ENCODE measurements at places on chromosomes 6 and 20. TPM values are rescaled to one million over a fixed set of nuclear protein-coding genes. Genes with fewer than 3 reads are reported as not detected.

GRCh38 chr6:13303668-13304017 lies 24.7 kb downstream of the TBC1D7 start:
- peak; percentile 88 for DNase-seq

GRCh38 chr6:53464927-53465460 lies 79.9 kb downstream of the GCLC start:
- DNase-seq: no peak

DNA sequence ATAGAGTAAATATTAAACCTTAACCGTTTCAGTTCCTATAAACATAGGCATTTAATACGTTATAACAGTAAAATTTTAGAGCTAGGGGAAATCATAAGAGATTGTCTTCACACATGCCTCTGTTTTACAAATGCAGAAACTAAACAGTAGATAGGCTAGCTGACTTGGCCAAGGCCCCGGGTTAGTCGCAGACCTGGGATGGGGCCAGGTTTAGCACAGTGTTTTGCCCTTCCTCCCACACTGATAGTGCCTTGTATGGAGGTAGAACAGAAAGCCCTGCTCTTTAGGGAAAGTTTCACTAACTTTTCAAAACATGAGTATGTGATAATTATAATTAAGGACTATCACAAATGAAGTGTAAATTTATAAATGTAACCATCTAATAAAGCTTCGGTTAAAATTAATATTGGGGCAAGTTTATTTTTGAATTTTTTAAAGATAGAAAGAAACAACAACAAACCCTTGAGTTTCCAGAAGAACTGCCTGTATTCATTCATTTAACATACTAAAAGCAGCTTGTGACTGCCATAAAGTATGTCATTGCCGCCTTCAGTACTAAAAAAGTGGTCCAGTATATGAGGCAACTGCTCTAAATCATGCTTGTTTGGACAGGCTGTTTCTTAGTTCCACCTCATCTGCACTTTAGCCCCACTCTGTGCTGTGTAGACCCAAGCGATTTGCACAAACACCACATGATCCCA lies 62.5 kb upstream of the LOC128125822 start:
- no peak for DNase-seq

GRCh38 chr6:21116736-21117135 lies 476.8 kb upstream of the SOX4 start:
- DNase-seq: no peak

DNA sequence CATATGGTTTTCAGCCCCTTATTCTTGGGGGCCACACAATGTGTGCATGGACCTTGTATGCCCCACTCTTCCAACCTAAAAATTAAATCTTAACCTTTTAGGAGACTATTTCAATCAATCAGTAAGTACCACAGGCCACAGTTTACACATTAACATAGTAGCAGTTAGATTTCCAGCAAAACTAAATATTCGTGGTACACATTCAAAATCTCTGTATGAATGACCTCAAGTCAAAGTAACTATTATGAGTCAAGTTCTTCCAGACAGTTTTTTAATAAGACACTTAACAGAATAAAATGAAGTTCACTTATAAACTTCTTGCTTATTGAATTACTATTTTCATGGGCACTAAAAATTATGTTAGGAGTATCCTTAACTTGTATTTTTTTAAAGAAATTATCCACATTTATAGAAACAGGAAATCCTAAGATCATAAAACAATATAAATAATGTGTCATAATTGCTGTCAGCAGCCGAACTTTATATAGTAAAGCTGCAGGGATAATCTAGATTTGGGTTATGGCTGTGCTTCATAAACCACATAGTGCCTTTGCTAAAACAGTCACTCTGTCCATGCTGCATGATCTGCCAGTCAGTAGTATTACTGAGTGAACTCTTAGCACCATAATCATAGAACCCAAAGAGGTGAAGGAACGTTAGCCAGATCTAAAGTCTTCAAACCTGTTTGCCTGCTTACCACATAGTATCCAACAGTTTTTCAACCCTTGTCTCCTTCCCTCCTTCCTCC lies 21.7 kb downstream of the SEC63 start:
- no peak for DNase-seq

DNA sequence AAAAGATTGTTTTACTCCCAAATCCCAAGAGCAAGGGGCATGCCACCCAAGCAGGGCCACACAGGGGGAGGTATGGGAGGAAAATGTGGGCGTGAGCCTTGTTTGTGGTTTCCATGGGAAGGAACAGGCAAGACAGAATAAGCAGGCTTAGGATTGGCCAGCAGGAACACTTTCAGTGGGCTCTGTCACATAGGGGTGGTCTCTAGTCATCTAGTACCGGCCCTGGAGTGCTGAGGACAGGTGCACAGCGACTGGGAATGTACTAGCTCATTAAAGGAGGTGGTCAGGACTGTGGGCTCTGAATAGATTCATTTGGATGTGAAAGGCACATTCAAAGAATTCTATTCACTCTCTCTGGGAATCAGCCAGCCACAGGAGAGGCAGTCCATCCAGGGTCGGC lies 175.6 kb downstream of the TBC1D7 start:
- no peak for DNase-seq

DNA sequence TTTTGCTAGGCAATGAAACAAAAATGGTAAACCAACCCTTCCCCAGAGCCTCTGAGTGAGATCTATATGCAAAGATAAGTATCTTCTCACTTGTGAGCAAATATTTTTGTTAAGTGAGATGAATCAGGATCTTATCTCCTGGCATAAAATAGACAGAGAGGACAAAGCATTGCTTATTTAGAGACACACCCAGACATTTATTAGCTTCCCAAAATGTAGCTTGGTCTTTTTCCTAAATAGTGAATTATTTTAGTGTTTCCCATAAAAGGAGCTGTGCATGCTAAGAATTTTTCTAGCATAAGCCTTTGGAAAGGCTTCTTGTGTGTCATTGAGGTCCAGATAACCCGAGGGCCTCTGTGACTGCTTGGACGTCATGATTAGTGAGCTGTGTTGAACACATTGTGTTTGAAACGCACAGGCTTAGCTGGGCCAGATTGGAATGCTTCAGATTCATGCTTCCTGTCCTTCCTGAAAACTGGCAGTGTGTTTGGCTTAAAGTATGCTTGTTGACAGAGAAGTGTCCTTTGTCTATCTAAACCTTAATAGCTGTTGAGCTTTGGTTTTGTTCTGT lies 16.5 kb downstream of the MTHFD1L start:
- no peak for DNase-seq

DNA sequence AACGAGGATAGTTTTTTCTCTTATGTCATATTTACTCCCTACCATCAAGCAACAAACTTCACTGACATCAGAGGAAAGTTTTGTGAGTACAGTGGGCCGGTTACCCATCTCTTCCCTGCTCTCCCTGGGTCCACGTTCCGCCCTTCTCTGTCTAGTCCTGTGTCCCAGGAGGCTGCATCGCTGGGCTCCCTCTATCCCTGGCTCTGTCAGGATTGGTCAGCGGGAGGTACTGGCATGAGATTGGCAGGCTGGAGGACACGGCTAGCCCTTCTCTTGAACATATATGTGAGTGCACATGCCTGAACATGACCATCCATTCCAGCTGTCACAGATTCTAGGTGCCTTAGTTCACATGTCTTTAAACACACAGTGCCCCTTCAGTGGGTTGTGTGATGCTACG lies 30.3 kb upstream of the TMEM181 start:
- no peak for DNase-seq

DNA sequence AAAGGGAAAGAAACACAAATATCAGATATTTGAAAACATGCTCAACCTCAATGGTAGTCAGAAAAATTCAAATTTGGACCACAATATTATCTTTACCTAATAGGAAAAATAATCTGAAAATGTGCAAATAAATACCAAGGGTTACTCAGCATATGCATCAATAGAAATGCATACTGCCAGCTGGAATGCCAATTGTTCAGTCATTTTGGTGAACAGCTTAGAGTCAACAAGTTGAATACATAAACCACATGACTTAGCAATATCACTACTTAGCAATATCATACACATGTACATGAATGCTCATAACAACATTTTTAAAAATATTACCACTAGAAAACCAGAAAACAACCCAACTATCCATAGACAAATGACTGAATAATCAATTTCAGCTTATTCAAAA lies 212.7 kb downstream of the PTPRK start:
- no peak for DNase-seq

DNA sequence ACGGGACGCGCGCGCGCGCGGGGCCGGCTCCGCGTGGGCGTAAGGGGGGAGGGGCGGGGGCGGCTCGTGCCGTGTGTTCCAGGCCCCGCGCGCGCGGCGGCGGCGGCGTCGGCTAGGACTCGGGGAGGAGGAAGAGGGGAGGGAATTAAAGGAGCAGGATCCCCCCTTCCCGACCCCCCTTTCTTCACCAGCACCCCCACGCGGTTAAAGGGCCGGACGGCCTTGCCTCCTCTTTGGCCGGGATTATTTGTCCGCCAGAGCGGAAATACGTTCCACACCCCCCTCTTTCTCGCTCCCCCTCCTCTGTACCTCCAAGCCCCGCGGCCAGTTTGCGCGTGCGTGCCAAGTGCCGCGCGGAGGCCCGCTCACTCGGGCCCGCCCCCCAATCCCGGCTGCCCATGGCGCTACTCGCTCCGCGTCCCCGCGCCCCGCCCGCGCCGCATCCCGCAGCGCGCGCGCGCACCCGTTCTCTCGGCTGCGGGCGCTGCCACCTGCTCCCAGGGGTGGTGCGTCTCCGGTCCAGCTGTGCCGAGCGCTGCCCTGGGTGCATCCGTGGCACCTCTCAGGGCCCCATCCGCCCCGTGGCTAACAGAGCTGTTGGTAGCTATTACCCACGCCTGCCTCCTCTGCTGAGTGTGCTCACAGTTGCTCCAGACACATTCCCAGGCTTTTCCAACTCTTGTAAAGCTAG lies at the start of gene ZBTB12:
ZBTB12 (minus strand) TSS at position 134 of the 691 bp plus-strand sequence. CDS start 781 bp downstream, outside the sequence.
- DNase-seq: peak; percentile 96

- no peak for DNase-seq
Measured at GRCh38 chr20:54227751-54228150, 19.9 kb downstream of the PFDN4 start.

GRCh38 chr20:12207875-12208274 lies 290.2 kb downstream of the BTBD3 start:
- no peak for DNase-seq

GRCh38 chr6:70547313-70547712 lies 19.4 kb upstream of the SDHAF4 start:
- no peak for DNase-seq

DNA sequence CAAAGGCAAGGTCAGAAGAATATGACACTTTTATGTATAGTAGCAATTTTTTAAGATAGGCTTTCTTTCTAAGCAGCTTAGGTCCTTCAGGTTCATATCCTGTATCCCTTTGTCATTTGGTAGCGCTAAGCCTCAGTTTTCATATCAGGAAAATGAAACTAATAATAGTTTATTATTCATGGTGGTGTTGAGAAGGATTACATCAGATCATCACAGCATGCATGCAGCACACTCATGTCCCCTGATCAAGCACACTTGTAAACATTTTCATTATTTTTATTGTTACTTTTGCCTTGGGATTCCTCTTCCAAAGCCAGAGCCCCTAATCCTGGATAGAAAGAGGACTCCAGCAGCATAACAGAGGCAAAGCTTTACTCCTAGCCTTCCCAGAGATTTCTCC lies 70.2 kb upstream of the ADGRF1 start:
- DNase-seq: no peak

GRCh38 chr6:61909486-61909885 lies 376.5 kb downstream of the KHDRBS2 start:
- DNase-seq: no peak

DNA sequence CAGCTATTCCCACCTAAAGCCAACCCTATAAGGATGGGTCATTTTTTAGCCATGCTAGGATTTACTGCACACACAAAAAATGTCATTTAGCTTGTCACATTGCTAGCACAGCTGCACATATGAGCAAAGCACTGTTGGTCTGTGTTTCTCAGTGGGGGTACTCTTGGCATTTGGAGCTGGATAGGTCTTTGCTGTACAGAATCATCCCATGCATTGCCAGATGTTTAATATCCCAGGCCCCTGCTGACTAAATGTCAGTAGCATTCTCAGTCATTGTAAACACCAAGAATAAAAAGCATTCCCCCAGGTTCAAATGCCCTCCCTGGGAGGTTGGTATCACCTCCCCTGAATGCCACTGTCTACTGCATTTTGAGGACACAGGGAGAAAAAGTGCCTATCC lies 14.6 kb upstream of the LTV1 start:
- no peak for DNase-seq

- no peak for DNase-seq
Measured at GRCh38 chr6:2798586-2799134, 33.5 kb downstream of the WRNIP1 start.

GRCh38 chr6:31871046-31871659 lies 7.6 kb downstream of the SLC44A4 start:
- no peak for DNase-seq

- no peak for DNase-seq
Measured at GRCh38 chr6:28182255-28182654, 40.6 kb downstream of the ZKSCAN8 start.

- DNase-seq: no peak
Measured at GRCh38 chr6:90202156-90202555, 94.5 kb downstream of the BACH2 start.

GRCh38 chr6:89980353-89980752 lies 86.1 kb downstream of the GJA10 start:
- no peak for DNase-seq

DNA sequence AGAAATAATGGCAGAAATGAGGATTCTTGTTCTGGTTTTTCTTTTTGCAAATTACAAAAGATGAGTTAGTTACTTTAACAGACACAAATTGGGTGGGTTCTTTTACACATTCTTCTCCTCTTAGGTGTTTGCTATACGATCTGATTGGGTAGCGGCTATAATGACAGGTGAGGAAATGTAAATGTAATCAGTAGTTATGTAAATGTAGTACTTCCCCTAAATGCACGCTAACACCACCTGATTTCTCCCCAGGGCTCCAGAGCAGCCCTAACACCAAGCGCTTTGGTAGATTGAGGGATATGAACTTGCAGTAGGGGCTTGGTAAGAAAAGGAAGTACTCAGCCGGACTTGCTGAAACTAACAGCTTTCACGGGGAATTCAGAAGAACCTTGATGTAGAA lies 499.4 kb upstream of the NOX3 start:
- DNase-seq: no peak

DNA sequence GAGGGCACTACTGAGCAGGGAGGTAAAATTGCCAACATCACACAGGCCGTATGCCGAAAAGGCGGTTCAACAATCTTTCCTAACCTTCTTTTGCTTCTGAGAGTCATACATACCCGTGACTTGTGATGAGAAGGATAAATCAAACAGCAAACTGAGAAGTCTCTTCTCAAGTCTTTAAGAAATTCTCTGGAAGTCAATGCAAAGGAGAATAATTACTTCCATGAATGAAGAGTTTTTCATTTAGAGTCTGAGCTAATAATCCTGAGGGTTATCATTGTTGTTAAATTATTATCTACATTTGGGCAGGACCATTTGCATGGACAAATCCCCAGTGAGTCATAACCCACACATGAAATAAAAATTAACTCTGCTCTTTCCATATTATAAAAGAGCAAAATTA lies 22.4 kb upstream of the ILRUN start:
- no peak for DNase-seq

Gene PRSS16
- total RNA-seq: 1.5 TPM

Gene SCRT2
- total RNA-seq: not detected

Gene HLA-DQA2
- 0.46 TPM for total RNA-seq

Gene RIPPLY2
- total RNA-seq: not detected

Gene KHDRBS2
- total RNA-seq: 8.9 TPM
